ENCODE measurements at places on chromosomes 3 and 15.

- DNase-seq = no peak
Observed at GRCh38 chr3:136617198-136617597, 135.0 kb downstream of the STAG1 start.

DNA sequence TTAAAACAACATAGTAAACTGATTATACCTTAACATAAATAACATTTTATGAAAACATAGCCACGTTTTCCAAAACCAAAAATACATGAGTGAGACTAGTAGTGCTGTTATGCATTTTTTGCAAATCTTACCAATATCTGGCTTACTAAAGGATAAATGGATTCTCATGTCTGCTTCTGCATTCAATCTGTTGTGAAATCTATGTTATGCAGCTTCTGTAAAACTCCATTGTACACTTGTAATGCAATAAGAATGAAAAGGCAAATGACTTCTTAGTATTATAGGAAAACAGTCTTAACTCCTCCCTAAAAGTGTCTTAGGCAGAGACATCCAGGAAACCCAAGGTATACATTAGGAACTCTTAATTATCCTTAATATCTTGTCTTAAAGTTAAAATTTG lies 330.9 kb upstream of the THBS1 start:
- no peak for DNase-seq

- DNase-seq = no peak
Observed at GRCh38 chr3:25155652-25156471, 272.2 kb upstream of the RARB start.

GRCh38 chr3:60101621-60102020 lies 1051.8 kb upstream of the CFAP20DC start:
- DNase-seq = no peak

DNA sequence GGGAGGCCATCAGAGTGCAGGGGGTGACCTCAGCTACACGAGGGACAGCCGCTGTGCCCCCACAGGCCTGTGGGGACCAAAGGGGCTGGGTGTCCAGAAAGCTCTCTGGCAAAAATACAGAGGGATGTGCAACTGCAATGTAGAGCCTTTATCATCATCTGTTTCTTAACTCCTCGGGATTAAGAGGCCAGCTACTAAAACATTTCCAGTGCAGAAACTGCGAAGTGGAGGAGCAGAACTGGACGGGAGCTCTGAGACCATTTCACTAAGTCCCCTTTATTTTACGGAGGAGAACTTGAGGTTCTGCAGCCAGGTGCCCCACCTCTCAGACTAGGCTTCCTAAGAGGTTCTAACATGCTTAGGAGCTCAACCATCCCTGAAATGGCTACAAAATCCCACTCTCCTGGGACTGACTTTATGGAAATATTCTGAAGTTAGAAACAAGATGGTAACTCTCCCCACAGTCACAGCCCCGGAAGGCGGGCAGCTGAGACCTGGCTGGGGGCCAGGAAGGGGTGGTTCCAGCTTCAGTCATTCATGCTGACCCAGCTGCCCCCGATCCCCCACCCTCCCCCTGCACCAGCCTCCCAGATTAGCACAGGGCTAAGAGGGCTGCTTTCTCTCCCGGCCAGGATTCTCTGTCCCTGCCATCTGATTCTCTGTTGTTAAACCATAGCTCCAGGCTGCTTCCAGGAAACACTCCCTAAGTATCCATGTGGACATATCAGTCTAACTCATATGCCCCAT lies 40.3 kb downstream of the UMPS start:
- DNase-seq = no peak

DNA sequence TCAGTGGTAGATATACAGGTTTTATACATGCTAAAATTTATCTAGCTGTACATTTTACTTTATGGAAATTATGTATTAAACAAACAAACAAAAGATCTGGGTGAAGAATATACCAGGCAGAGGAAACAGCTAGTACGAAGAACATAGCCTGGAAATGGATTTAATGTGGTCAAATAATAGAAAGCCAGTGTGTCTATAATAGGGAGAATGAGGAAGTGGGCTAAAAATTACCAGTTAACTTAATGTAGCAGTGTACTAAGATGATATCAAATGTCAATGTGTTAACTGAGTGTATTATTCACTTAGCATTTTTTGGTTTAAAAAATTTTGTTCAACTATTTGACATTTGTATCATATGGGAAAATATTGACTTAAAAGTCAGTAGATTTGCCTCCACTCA lies 22.8 kb upstream of the SLC15A2 start:
- no peak for DNase-seq

DNA sequence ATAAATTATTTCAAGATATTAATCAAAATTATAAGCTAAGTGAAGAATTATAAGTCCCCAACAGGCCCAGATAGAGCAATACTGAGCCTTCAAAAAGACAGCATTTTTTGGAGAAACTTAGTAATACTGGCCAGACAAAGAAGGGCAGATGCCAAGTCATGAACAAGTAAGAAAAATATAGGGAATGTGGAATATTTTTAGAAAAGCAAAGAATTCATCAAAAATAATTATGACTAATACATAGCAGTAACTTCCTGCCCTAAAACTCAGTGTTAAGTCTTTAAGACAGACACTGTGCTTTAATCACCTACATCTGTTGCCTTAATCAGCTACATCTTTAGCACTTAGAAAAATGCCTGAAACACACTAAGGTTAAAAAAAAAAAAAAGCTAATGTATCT lies 31.2 kb downstream of the DPH6 start:
- no peak for DNase-seq

- DNase-seq = no peak
Observed at GRCh38 chr3:114308377-114308776, 14.5 kb downstream of the TIGIT start.

DNA sequence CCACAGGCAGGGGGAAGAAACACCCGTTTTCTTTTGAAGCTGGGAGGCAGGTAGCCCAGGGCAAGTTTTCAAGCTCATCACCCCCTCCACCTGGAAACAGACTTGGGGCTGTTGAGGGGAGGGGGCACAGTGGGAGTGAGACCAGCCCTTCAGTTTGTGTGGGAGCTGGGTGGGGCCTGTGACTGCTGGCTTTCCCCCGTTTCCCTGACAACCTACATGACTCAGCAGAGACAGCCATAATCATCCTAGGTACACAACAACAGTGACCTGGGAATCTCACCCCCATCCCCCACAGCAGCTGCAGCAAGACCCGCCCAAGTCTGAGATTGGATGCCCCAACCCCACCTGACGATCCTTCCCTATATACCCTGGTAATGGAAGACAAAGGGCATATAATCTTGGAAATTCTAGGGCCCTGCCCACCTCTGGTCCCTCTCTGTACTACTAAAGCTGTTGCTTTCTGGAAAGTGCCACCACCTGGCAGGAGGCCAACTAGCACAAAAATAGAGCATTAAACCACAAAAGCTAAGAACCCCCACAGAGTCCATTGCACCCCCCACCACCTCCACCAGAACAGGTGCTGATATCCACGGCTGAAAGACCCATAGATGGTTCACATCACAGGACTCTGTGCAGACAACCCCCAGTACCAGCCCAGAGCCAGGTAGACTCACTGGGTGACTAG lies 422.2 kb upstream of the SGO1 start:
- no peak for DNase-seq

GRCh38 chr3:48468329-48468731 lies 21.8 kb downstream of the ATRIP start:
- DNase-seq = no peak

DNA sequence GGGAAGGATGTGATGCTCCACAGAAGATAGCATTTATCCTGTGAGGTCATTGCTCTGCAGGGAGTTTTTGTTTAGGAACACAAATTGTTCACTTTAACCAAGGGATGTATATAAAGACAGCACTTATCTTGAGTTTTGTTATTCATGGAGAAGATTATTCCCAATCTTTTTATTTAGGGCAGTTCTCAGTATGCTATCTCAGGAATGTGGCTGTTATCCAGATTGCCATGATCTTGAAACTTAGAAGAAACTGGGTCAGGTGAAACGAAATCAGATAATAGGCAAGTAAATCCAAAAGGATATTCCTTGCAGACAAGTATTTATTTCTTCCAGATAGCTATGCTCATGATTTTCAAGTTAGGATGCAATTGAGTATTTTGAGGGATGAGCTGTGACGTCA lies 19.3 kb upstream of the TMEM42 start:
- no peak for DNase-seq

DNA sequence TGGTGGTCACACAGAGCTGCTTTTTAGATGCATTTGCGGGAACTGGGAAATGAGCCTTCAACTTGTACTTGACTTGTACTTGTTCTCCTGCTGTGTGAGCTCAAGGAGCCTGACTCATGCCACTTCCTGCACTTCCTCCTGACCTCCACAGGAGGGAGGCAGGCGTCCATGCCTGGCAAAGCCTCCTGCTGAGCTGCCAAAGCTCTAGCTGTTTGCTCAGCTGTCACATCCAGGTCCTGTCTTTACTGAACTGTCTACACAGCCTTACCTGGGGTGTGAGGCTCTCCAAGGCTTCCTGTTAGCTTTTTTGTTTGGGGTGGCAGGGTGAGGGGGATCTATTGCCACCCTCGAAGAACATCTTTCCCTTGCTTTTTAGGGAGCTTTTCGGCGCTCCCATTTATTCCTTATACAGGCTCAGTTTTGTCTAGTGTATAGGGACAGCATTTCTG lies 6.4 kb downstream of the THPO start:
- DNase-seq = peak; percentile 63

- no peak for DNase-seq
Observed at GRCh38 chr15:65059931-65060596, 7.7 kb downstream of the RASL12 start.

GRCh38 chr3:26657348-26657976 lies 34.9 kb downstream of the LRRC3B start:
- DNase-seq = no peak

GRCh38 chr3:65178703-65179102 lies 490.9 kb upstream of the ADAMTS9 start:
- DNase-seq = no peak

GRCh38 chr3:122538956-122539490 lies 24.3 kb upstream of the KPNA1 start:
- no peak for DNase-seq

GRCh38 chr3:43796041-43796596 lies 105.4 kb downstream of the ABHD5 start:
- no peak for DNase-seq

- DNase-seq = no peak
Observed at GRCh38 chr3:127740136-127740915, 67.6 kb downstream of the ABTB1 start.

- DNase-seq = no peak
Observed at GRCh38 chr3:100981164-100981911, 11.9 kb downstream of the ABI3BP start.

DNA sequence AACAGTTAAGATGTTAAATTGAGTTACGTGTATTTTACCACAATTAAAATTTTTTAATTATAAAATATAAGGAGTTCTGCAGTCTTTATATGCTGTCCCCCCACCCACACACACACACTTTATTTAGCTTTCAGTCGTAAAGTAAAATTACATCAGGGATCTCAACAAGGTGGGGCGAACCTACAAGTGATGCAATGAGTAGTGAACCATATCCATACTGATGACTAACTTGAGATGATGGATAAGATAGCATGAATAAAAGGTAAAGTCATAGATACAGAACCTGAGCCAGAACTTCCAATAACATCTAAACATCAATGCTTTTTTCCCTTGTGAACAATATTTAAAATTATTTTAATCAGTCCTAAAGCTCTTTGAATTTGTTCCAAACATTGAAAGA lies 77.2 kb downstream of the VPS13C start:
- DNase-seq = no peak

DNA sequence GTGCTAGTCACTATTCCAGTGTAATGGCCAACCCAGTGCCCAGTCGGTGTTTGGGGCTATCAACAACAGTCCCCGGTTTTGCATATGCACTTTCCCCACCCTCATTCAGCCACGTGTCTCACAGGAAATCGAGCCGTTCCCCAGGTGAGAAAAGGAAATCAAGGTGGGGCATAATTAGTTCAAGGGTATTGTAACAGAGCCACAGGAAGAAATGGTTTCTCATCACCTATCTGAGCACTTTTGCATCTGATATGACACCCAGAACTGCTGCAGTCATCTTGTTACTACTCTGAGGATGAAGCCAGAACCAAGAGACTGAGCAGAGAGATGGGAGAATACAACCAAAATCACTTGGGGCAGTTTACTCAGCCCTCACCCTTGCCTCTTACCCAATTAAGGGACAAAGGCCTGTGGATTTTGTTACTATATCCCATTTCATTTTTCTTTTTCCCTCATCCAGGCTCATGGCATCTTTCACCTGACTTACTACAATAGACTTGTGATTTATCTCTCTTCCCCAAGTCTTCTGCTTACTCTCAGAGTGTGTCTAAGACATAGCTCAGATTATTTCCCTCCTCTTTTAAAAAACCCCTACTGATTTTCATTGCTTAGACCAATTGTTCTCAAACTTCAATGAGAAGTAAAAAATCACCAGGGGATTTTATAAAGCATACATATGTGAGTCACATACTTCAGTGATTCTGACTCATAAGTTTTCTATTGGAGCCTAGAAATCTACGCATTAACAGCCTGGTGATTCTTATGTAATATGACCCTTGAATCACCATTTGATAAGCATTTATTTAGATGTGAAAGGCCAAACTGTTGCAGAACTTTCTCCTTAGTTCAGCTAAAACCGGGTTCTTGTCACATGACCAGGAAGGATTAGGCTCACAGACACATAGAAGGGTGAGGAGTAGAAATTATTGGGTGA lies 40.5 kb downstream of the TRAT1 start:
- DNase-seq = peak; percentile 51

- no peak for DNase-seq
Observed at GRCh38 chr3:57512166-57512565, 32.0 kb downstream of the DNAH12 start.

DNA sequence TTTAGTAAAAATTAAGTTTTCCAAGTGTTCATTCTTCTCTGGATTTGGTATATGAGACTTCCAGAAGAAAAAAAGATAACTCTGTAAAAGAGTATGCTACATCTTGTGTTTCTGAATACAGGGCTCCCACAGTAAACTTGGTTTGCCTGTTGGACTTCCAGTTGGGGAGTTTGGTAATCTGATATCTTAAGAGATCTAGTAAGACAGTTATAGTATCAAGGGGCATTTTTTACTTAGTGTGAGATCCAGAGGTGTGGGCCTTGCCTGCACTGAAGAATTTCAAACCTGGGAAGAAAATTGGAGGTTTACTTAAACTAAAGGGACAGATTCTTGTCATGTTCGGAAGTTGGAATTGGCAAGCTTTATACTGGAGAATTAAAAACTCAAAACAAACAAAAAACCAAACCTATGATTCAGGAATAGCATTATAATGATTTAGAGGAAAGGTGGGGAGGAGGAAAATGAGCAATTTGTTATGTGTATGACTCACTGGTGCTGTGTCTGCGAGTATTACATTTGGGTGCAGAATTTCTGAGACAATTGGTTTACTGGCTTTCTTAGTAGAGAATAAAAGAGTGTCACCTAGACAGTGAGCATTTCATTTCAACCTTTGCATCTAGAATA lies 58.9 kb upstream of the ULK4 start:
- DNase-seq = no peak

- peak; percentile 75 for DNase-seq
Observed at GRCh38 chr3:51391566-51392354, 675 bp downstream of the RBM15B start.

DNA sequence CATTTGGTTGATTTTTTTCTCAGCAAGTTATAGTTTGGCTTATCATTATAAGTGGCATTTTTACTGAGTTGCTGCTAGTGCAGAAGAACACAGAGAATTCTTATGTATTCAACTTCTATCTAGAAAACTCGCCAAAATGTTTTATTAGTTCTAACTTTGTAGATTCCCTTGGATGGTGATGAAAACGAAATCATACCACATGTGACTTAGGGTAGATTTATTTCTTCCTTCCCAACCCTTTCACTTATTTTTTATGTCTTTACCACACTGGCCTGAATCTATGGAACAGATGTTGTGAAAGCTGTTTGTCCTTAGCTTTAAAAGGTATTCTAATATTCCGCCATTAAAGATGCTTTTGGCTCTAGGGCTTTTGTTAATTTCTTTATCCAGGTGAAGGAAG lies 503.3 kb upstream of the CFAP20DC start:
- DNase-seq = no peak

Data from activated T-cell treated with anti-CD3 and anti-CD28 coated beads, Interleukin-2, amount 50 U/mL, for 24 hours (primary cell).